Activated T-cell treated with anti-CD3 and anti-CD28 coated beads for 24 hours (primary cell): ENCODE measurements at places on chromosomes 2 and 18.

DNA sequence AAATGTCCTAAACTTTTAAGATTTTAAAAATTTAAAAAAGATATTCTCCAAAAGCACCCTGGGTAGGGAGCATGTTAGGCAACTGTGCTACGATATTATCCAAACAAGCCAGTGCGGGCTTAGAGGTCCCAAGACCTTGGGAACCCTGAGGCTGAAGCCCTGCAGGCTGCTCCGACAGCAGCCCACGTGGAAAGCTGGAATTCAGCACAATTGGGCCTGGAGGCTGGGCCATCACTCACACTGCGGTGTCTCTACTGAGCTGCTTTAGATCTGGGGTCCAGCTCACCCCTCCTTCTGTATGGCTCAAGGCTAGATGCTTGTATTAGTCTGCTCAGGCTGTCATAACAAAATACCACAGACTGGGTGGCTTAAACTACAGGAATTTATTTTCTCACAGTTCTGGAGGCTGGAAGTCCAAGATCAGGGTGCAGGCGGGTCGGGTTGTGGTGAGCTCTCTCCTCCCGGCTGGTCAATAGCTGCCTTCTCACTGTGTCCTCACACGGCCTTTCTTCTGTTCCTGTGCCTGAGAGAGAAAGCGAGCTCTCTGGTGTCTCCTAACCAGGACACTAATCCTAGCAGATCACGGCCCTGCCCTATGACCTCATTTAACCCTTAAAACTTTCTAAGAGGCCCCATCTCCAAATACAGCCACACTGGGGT, 42.5 kb downstream of the DPYSL5 start:
- DNase-seq = no peak

DNA sequence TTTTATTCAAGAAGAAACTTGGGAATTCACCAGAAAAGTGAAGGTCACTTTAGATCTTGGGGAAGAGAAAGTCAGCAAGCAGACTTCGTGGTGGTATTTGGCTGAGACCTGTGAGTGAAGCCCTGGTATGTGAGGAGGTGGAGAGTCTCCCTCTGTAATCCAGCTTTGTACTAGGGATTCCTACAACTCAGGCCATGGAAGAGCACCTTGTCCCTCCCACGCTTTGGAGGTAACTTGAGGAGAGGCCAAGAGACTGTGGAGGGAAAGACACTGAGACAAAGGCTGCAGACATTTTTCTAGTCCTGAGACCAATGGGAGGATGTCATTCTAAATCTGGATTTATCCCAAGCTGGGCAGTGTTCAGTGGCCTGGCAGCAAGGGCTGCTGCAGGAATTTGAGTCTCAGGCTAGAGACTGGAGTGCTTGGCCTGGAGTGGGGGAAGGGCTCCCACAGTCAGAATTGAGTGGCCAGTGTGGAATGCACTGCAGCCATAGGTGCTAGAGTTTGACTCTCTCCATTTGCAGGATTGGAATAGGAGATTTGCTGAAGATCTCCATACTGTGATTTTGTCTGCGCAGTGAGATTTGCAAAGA, 219.0 kb downstream of the ACTR3 start:
- no peak for DNase-seq

GRCh38 chr2:7430869-7431641, 513.8 kb downstream of the RNF144A start:
- no peak for DNase-seq

DNA sequence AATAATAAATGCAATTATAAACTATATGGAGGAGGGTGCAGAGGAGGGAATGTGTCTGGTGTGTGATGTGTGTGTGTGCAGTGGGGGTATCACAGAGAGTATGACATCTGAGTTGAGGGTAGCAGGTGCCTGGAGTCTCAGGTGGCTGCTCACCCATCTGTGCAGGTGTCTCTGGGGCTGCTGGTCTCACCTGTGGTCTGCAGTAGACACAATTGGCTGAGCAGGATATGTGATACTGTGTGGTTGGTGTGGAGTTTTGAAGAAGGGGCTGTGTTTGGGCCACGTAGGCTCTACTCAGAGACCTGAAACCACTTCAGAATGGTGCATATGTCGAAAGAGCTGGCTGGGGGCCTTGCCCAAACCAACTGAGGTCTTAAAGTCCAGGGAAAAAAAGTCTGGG, 17.0 kb downstream of the FABP1 start:
- DNase-seq = no peak

- DNase-seq = no peak
Observed at GRCh38 chr2:95314964-95315611, 17.9 kb downstream of the KCNIP3 start.
